ENCODE measurements at places on chromosomes 4 and X. TPM values are rescaled to one million over a fixed set of nuclear protein-coding genes. Genes with fewer than 3 reads are reported as not detected.

DNA sequence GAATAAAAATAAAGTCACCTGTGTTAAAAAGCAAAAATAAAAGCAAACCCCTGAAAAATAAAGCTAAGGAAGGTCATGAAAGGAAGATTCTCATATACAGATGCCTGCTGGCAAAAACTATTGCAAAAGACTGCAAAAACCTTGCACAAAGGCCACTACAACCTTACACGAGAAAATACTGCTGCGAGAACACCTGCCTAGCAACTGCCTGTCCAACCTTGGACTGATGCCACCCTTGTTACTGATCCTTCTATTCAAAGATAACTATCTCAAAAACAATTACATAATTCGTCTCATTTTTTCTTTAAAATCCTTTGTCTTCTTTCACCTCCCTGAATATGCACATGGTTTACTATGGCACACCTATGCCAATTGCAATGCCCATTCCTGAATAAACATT lies 49.6 kb downstream of the SLC2A9 start:
- no peak for ATAC-seq

DNA sequence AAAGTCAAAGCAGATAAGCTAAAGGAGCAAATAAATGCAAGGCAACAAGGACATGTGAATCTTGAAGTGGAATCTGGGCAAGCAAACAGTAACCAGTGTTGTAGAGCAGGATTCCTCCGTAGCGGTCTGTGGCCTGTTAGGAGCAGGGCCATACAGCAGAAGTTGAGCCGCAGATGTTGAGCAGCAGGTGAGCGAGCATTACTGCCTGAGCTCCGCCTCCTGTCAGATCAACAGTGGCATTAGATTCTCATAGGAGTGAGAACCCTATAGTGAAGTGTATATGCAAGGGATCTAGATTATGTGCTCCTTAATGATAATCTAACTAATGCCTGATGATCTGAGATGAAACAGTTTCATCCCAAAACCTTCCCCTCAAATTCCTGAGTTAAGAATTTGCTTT lies 550.7 kb downstream of the ADGRL3 start:
- no peak for ATAC-seq

DNA sequence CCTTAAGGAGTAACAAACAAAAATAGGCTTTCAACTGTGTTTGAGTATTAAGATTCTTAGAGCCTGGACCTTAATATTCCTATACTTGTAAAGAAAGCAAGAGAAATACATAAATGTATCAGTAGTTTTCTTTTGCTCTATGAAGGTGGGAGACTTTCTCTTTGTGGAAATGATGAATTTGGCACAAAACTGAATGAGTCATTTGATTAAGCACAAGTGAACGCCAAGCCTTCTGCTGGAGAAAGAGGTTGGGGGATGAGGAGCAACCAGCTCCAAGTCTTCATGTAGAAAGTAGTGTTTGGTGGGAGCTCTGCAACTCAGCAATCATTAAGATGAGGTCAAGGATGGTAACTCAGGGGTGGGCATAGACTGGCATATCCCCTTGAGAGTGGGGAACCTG lies 49.6 kb downstream of the MEPE start:
- no peak for ATAC-seq

GRCh38 chrX:66110112-66110511 lies 53.9 kb upstream of the HEPH start:
- ATAC-seq, result no peak

DNA sequence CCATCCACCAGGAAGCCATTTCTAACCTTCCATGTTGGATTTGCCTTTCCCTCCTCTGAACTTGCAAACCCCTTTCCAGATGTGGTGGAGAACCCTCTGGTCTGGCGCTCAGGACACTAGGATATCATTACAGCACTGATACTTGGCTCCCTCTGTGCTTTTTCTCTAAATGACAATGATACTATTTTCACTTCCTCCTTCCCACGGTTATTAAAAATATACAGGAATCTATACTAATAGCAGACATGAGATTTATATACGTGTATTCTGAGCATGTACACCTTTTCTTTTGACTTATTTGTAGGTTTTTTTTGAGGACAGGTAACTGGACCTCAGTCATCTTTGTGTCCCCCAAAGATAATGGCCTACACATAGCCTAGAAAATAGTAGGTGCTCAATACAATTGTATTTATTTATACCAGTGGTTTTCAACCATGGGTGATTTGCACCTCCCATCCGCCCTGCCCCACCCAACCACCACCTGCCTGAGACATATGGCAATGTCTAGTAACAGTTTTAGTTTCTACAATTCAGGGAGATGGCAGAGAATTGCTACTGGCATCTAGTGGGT lies 60.4 kb upstream of the PLAC8 start:
- ATAC-seq, result no peak

GRCh38 chrX:63327788-63328187 lies 23.3 kb downstream of the SPIN4 start:
- ATAC-seq, result no peak

The DDX60 gene
- 17.7 TPM for total RNA-seq

The TEX13C gene
- 0.15 TPM for total RNA-seq
